NCI-H1092 (cell line): ENCODE measurements at places on chromosomes 11 and 22.

DNA sequence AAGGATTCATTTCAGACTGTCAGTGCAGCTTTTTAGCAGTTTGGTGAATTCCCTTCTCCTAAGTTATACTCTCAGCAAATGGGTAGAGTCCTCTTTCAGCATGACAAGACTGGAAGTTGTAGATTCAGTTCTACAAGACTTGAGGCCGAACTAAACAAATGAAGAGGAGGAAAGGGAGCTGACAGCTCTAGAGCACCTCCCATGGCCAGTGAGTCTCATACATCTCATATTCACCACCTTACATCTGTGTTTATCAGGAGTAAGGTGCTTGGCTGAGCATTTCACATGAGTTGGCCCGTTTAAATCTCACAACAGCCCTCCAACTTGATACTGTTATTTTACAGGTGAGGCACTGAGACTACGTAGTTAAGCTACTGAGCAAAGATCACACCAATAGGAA lies 30.4 kb downstream of the SEZ6L start:
- DNase-seq, result no peak

- peak; percentile 53 for DNase-seq
Observed at GRCh38 chr11:94741022-94741679, 27.0 kb upstream of the AMOTL1 start.

GRCh38 chr11:86488553-86488952 lies 113.9 kb downstream of the CCDC81 start:
- DNase-seq, result no peak

- no peak for DNase-seq
Observed at GRCh38 chr11:17531636-17532113, 12.5 kb downstream of the USH1C start.

DNA sequence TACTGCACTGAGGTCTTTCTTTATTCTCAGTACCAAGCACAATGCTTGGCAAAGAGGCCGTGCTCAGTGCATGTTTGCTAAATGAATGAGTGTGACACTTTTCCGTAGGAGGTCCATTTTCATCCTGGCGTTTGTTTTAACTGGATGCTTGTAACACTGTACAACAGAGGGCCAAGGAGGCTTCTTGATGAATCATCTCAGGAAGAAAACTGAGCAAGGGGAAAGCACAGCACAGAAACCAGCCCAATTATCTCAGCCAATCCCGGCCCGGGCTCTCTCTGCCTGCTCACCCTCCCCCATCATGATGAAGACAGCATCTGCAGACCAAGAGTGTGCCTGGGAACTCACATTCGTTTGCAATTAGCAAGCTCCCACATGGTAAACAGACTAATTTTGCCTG lies 570.3 kb downstream of the OPCML start:
- DNase-seq, result no peak

GRCh38 chr11:36564376-36565030 lies 3.3 kb upstream of the RAG1 start:
- peak; percentile 2 for DNase-seq

- no peak for DNase-seq
Observed at GRCh38 chr22:23230348-23231068, 50.2 kb downstream of the BCR start.

DNA sequence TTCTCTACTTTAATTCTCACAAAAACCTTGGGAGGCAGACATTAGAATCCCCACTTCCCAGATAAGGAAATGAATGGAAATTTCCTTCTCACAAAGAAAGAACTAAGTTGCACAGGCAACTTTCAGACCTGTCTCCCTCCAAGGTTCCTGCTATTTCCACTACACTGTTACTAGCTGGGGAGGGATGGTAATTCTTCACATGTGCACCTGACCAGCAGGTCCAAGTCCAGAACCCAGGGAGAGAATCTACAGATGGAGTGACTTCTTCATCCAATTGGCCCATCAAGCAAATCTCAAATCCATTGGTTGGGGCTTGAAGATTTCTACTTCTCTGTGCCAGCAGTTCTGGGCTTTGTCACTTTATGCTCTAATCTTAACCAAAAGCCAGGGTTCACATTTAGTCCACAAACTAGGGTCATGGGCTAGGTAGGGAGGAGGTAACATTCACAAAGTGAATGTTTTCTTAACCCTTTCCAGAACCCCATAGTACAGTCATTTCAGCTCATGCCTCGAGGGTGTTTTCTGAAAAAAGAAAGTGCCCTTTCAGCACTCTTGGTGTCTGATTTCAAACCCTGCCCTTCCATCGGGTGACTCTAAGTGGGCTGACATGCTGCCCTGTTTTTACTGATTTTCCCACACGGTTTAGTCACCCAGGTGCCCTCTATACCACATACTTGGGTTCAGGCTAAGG lies 2.7 kb downstream of the POU2AF1 start:
- DNase-seq, result no peak

DNA sequence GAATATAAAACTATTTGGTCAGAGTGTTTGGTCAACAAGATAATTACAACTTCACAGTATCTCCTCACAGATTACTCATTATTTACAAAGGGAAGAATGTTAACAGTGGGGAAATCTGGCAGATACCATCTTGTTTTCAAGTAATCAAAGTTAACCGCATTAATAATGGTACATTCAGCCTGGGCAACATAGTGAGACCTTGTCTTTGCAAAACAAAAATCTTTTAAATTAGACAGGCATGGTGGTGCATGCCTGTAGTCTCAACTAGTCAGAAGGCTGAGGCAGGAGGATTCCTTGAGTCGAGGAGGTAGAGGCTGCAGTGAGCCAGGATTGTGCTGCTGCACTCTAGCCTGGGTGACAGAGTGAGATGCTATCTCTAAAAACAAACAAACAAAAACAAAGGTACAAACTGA lies 78.5 kb downstream of the ACER3 start:
- no peak for DNase-seq

DNA sequence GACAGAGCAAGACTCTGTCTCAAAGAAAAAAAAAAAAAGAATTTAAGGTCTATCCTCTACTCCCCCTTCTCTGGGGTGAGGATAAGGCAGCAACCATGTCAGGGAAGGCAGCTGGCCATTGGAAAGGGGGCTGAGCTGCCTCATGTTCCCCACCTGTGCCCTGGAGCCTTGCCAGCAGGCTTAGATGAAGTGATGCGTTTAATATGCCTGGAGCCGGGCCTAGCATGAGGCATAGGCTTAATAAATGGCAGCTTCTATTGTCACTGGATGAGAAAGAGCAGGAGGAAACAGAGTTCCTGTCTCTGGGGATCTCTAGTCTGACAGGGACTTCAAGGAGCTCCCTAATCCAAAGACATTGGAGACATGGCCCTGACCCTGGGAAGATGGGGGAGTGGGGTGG lies 3.2 kb upstream of the KCNE3 start:
- DNase-seq, result peak; percentile 70

GRCh38 chr11:84899740-84900139 lies 727.4 kb downstream of the DLG2 start:
- DNase-seq, result no peak

DNA sequence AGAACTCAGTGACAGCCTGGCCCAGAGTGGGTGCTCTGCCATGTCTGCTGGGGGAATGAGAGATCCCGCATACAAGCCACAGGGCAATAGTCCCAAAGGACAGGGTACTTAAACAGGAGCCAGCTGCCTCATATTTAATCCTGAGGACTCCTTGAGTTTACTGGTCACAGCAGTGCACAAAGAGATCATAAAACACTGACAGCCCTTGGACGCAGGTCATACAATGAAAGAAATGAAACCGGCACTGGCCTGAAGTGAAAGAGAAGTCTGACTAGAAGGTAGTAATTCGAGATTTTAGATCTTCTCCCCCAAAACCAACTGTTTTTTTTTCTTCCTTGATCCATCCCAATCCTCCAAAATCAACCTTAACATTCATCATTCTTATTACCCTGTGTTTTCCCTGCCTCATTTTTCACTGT lies 299.8 kb upstream of the SYN3 start:
- DNase-seq, result peak; percentile 69

DNA sequence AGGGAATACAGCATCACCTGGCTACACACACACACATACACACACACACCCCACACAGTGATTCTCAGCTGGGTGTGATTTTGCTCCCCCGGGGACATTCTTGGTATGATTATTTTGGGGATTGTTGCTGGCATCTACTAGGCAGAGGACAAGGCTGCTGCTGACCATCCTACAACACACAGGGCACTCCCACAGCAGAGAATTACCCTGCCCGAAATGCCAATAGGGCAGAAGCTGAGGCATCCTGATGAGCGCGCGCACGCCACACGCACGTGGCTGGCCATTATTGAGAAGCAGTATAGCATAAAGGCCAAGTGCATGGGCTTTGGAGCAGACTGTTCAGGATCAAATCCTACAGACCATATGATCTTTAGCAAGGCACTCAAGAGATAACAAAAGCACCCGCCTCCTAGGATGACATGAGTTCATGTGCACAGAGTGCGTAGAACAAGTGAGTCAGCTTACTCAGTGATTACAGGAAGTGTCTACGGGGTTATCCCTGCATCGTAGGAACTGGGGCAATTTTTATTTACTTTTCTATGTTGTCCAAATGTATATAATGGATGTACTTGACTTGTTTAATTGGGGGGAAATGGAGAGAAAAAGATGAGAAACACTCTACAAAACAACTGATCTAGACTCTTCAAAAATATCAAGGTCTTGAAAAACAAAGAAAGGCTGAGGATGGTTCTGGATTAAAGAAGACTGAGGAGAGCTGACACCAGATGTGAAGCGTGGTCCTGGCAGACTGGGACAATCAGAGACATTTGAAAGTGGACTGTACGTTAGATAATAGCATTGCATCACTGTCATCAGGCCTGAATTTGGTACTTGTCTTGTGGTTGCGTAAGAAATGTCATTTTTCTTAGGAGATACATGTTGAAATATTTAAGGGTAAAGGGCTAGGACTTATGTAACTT lies 7.2 kb upstream of the EHD1 start:
- DNase-seq, result no peak

GRCh38 chr11:67415501-67416304 lies at the start of gene CARNS1:
TSS of gene CARNS1 (plus strand) at chr11:67415678. CDS start at chr11:67416200, 522 bp downstream.
- DNase-seq, result no peak

DNA sequence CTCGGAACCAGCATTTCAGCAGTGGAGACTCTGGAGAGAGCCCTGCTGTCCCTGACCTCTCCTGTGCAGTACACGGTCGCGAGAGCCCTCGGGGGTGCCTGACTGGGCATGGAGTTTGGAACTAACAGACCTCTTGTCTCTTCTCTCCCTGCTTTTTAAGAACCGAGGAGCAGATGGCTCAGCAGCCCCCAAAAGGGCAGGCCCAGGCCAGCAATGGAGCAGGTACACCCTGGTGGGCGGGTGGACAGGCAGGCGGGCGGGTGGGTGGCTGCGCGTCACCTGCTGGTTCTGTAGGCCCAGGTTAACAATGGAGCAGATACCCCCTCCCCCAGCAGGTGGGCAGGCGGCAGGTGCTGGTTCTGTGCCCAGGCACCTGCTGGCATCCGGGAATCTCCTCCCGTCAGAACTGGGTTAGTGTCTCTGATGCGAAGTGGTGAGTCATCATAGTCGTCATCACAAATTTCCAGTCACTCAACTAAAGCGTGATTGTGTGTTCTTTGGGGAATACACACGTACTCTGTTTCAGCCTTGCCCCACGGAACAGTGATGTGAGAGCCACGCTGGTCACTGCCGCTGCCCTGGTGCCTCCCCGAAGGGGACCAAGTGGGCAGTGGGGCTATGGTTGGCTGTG lies 41.1 kb downstream of the GRAMD4 start:
- no peak for DNase-seq

GRCh38 chr22:30336752-30337460 lies 10.2 kb upstream of the TBC1D10A start:
- no peak for DNase-seq

DNA sequence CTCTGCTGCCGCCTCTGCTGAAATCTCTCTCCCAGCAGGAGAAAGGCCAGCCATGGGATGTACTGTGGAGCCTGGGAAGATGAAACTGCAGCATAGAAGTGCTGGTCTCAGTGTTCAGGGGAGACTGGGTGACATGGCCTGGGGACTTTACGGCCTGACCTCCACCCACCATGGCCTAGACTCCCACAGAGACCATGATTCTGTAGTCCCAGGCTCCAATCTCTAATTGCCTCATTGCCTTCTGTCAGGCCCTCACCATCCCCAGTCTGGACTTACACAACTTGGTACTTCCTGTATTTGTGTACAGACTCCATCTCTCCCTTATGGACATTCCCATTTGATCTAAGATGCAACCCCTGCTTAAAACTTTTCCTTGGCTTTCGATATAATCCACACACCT lies 43.1 kb downstream of the TRAF6 start:
- DNase-seq, result no peak

- DNase-seq, result no peak
Observed at GRCh38 chr11:134691985-134692384, 279.9 kb upstream of the B3GAT1 start.

- no peak for DNase-seq
Observed at GRCh38 chr11:118657238-118657637, 22.2 kb downstream of the TREH start.

GRCh38 chr11:531919-532526 lies 3.4 kb downstream of the HRAS start:
- DNase-seq, result no peak

- DNase-seq, result no peak
Observed at GRCh38 chr22:46195487-46196165, 45.3 kb downstream of the PPARA start.

DNA sequence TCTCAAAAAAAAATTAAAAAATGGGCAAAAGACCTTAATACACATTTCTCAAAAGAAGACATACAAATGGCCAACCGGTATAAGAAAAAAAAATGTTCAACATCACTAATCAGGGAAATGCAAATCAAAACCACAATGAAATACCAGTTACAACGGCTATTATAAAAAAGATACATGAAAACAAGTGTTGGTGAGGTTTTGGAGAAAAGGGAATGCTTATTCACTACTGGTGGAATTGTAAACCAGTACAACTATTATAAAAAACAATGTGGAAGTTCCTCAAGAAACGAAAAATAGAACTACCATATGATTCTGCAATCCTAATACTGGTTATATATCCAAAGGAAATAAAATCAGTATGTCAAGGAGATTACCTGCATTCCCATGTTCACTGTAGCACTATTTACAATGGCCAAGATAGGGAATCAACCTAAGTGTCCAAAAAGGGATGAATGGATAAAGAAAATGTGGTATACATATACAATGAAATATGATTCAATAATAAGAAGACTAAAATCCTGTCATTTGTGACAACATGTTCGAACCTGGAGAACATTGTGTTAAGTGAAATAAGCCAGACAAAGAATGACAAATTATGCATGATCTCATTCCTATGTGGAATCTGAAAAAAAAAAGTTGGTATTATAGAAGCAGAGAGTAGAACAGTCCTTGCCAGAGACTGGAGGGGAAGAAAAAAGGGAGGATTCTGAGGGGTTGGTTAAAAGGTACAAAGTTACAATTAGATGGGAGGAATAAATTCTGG lies 256.9 kb upstream of the PITPNB start:
- DNase-seq, result no peak

DNA sequence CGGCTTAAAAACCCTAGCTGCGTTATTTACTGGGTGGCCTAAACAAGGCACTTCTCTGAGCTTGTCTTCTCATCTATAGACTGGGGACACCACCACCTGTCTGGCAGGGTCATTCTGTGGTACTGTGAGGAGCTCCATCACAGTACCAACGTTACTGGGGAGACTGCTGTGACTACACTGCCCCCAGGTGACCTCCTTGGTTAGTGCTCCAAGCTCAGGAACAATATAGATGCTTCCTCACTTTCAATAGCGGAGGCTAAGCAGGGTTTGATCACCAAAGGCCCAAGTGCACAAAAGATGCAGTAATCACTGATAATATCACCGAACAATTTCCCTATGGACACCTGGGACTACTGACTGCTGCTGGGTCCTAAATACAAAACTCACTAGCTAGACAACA lies 18.8 kb downstream of the PRPF19 start:
- peak; percentile 87 for DNase-seq
